ENCODE measurements at places on chromosomes 7 and 10.

DNA sequence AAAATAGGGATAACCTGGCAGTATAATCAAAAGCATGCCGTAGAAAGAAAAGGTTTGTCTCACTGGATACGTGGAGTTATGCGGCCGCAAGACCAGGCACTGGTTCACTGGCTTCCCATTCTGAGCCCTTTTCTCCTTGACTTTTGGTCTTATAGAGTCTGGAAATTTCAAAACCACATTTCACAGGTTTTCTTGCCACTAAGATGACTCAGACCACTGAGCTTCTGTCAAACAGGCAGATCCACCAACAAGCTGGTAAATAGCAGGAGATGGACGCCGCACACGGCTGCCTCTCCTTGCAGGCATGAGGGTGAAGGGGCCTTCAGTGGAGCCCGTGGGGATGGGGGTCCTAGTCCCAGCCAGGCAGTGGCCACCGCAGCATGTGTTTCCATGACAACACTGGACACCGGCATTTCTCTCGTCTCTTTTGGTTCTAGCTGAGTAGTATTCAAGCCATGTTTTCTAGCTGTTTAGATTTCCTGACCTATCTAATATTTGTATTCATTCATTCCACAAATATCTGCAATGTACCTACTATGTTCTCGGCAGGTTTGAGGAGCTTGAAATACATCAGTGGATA lies 55.5 kb downstream of the KLF6 start:
- no peak for DNase-seq

- no peak for DNase-seq
These were observed 177.9 kb downstream of the RPS24 start for GRCh38 chr10:78211561-78212051.

- no peak for DNase-seq
These were observed 6.5 kb downstream of the HIPK2 start for GRCh38 chr7:139771001-139771956.

DNA sequence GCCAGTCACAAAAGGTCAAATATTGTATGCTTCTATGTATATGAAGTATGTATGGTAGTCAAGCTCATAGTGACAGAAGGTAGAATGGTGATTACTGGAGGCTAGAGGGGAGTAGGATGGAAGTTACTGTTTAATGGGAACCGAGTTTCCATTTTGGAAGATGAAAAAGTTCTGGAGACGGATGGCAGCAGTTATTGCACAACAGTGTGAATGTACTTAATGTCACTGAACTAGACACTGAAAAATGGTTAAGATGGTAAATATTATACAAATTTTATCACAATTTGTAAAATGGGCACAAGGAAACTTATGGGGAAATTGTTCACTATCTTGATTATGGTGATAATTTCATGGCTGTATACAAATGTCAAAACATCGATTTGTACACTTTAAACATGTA lies 284.6 kb downstream of the GFRA1 start:
- DNase-seq: no peak

DNA sequence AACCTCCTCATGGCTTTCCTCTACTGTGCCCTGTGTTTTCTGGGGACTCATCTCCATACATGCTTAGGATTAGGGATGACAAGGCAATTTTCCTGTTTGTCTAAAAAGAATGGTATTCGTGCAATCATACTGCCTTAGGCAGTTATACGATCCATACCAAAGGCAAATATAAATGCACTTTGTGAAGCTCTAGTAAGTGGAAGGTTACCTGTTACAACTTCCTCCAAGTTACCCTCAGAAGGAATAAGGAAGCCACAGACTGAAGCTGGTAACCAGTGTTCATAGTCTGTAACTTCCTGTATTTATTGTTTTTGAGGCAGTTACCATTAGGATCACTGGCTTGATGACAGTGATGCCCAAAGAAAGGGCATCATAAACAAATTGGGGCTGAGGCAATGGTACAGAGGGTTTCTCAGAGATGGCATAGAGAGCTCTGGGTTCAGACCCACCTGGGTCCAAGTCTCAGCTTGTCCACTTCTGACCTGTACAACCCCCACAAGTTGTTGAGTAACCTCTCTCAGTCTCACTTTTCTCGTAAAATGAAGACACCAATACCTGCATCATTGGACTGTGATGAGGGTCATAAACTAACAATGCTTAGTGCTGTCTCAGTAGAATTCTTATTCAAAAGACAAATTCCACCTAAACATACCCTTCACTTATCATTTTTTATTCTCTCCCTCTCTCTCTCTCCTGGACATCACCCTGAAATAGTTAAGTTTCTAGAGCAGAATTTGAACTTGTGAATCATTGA lies 138.2 kb downstream of the ELMO1 start:
- no peak for DNase-seq

- DNase-seq: no peak
These were observed 161.7 kb upstream of the BMPER start for GRCh38 chr7:33743594-33743993.

GRCh38 chr10:131915990-131916766 lies 15.4 kb downstream of the PPP2R2D start:
- no peak for DNase-seq

DNA sequence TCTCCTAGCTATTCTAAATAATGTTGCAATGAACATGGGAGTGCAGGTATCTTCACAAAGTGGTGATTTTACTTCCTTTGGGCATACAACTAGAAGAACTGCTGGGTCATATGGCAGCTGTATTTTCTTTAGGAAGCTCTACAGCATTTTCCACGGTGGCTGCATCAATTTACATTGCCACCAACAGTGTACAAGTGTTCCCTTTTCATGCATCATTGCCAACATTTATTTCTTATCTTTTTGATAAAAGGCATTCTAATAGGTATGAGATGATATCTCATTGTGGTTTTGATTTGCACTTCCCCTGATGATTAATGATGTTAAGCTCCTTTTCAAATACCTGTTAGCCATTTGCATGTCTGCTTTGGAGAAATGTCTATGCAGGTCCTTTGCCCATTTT lies 52.6 kb downstream of the NT5C2 start:
- no peak for DNase-seq

DNA sequence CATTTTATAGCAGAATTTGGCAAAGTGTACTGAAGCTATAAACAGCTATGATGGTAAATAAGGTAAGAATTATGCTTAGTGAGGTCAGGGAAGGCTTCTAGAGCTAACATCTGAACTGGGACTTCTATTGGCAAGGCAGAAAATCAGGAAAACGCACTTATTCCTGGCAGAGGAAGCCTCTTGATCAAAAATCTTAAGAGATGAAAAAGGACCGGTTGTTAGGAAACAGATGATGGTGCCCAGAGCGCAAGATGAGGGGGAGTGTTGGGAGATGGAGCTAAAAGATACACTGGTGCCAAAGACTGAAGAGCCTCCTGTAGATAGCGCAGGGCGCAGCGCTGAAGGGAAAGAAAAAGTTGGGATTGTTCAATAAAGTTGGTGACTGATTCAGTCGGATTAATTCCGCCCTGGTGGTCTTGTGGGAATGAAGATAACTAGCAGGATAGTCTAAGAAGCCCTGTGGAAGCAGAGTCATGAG lies 550 bp upstream of the CALU start:
- peak; percentile 14 for DNase-seq

DNA sequence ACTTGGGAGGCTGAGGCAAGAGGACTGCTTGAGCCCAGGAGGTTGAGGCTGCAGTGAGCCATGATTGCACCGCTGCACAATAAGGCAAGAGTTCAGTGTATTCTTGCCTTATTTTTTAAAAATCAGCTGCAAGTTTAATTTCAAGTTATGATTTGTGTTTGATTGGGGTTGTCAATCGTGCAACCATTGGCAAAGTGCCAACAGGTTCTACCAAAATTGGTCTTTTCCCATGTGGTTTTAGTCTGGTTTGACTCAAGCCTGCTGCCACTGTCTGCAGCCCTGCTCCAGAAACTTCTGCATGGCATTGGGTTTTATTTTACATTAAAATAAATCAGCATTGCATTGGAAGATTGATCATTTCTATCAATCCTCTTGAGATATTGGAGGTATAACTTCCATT lies 72.7 kb downstream of the PTPRE start:
- no peak for DNase-seq

DNA sequence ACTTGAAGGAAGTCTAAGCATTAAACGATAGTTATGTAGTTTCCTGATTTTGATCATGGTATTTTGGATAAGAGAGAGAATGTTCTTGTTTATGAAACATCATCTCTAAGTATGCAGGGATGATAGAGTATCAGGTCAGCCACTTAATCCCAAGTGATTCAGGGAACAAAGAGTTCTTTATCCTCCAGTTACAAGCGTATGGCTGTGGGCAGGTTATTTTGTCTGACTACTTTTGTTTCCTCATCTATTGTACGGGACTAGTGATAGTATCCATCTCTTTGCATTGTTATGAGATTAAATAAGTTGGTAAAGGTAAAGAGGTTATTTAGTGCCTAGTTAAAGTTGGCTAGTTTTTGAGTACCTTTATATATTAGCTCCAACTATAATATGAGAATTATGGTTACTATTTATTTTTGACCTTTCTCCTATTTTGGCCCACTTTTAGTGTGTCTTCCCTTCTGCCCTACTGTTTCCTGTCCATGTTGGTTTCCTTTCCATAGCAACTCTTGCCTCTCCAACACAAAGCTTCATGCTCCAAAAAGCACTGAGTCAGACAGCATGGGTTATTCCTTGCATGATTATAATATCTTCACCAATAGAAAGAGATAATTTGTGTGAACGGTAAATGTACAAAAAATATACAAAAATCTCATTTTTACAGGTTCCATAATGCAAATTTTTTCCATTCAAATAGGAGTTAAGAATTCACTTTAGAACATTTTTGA lies 65.4 kb downstream of the SP8 start:
- DNase-seq: no peak

- DNase-seq: no peak
These were observed 265.1 kb downstream of the ZEB1 start for GRCh38 chr10:31584098-31584631.

- no peak for DNase-seq
These were observed 232.0 kb downstream of the SDK1 start for GRCh38 chr7:3533040-3533439.

DNA sequence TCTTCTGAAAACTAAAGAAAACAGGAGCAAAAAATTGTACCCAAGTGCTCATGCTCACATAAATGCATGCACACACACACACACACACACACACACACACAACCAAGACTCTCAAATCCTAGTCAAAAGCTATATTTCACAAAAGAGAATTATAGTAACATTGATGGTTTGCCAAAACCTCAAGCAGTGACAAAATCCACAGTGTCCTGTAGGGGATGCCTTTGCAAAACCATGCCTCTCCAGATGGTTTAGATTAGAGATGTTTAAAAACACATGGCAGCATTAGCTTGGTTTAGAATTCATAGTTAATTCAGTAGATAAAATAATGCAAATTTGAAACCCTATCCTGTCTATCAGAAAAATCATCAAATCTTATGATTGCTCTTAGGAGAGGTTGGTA lies 232.2 kb downstream of the DYNC1I1 start:
- no peak for DNase-seq

GRCh38 chr7:143393267-143394041 lies 12.3 kb downstream of the ZYX start:
- DNase-seq: no peak

DNA sequence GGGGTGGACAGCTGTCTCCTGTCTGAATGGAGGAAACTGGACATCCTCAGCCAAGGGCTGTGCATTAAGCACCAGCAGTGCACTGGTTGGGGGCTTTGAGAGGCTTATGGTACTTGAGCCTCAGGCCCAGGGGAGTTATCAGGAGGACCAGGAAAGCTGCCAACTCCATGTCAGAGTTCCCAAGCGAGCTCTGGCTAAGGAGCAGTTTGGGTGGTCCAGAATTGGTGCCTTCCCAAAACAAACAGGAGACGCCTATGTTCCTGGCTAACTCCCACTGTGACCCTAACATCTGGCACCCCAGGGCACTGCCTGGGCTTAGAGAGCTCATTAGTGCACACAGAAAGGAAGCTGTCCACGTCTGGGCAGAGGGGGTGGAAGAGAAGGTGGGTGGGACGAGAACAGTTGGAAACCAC lies 408.6 kb upstream of the NPVF start:
- DNase-seq: no peak

GRCh38 chr7:140863184-140863583 lies 61.5 kb downstream of the BRAF start:
- DNase-seq: no peak

DNA sequence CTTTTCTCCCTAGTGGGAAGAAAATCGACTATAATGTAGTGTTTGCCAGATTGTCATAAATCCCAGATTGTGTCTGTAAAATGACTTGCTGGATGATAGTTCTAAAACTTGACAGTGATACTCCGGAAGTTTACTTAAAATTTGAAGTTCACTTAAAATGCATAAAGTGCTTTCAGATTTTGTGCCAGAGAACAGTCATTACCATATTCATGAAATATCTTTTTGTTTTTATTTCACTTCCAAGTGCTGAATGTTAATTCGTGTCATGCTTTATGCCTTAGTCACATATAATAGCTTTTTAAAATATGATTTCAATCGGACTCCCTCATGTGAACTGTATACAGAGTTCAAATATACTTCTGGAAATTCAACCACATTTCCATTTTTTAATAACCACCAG lies 30.4 kb downstream of the PRPF18 start:
- no peak for DNase-seq

DNA sequence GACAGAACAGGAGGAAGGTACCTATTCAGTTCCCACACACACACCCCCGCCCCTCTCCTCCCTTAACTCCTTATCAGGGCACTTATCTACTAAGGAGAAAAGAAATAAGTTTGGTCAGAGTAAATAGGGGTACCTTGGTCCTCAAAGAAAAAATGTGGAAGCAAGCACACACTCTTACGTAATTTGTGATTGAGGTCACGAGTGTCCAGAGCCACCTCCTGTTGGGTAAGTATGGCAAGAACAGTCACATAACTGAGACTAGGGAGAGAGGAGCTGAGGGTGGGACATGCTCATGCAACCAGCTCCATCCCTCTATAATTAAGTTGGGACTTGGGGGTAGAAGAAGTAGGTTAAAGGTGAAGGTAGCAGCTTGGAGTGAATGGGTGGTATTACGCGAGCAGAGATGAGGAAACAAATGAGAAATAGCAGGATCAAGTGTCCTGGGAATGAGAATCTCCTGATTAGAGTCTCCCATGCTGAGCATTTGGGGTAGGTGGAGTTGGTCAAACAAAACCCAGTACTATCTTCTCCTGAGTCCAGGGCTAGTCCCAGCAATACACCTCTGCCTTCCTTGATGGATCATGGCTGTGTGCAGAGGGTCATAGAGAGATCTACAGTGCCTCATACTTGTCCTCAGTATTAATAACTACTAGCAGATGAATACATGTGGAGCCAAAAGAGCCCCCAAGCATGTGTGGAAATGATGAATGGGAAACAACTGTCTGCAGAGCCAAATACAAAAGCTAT lies 77.1 kb downstream of the GSAP start:
- DNase-seq: no peak

GRCh38 chr10:100506596-100507356 lies 12.9 kb downstream of the SEC31B start:
- no peak for DNase-seq

- no peak for DNase-seq
These were observed 1.7 kb upstream of the NCAPG2 start for GRCh38 chr7:158706273-158706704.

DNA sequence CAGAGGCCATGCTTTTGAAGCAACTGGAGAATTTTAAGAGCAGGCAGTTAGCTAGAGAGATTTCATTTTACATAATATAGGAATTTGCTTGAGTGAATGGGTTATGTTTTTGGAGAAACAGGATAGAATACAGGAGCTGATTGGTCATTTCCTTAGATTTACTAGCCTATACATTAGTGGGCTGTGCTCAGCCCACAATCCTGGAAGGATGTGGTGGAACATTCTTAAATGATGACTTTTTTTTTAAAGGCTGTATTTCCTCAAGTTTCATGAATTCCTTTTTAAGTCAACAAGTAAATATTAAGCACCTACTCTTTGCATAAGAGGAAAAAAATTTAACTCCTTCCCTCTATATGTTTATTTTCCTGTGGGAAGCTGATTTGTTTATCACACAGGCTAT lies 314.4 kb upstream of the BMPER start:
- DNase-seq: no peak

- DNase-seq: no peak
These were observed 134.9 kb downstream of the CHCHD3 start for GRCh38 chr7:132947011-132947410.

All from activated CD8-positive, alpha-beta memory T cell treated with anti-CD3 and anti-CD28 coated beads, Interleukin-2, amount 50 U/mL, for 4 hours (primary cell).